ENCODE measurements at places on chromosomes 2 and 18.

- DNase-seq, result no peak
Observed at GRCh38 chr2:50084086-50084843, 930.0 kb upstream of the FSHR start.

DNA sequence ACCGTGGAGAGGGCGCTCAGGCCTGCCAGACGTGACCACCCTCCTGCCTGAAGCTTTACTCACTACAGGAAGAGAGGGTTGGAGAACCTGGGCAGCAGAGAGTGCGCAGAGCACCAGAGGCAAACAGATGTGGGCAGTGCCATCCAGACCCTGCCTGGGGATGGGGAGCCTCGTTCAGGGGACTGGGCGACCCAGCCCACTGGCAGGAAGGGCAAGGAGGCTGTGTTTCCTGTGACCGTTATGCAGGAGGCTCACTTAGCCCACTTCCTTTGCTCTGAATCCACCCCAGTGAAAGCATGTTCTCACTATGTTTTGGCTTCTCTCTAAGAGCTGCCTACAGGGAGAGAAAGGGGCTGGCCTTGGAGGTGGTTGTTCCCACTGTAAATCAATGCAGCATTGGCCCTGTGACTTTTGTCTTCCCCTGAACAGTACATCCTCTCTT, 23.0 kb upstream of the ACKR3 start:
- no peak for DNase-seq

GRCh38 chr18:13625355-13625754, 101.0 kb downstream of the FAM210A start:
- DNase-seq, result no peak

DNA sequence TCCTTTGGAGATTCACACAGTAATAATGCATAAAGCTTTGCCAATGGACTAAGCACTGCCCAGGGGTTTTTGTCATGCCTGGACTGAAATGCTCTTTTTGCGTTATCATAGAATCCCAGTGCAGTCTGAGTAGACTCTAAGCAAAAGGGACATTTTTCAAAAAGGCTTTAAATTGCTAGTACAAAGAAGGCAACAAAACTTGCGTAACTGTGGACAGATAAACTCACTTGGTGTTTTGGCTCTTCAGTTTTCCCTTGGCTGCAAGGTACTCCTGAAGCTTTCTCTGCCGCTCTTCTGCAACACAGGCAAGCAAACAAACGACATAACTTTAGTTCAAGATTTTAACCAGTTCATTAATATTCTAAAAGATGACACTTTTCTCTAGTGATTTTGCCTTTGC, 2.1 kb downstream of the CKAP2L start:
- no peak for DNase-seq

DNA sequence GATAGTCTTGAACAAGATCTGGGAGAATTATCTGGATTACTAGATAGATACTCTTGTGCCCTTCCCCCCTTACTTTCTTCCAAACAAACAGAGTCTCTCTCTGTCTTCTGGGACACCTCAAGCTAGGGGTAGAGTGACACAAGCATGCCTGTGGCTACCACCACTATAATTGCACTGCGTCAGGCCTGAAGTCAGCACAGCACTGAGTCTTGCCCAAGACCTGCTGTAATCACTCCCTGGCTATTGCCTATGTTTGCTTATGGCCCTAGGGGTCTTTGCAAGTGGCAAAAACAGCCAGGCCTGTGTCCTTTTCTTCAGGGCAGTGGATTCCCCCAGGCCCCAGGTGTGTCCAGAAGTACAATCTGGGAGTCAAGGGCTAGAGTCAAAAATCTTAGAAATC, 106.6 kb downstream of the SLC5A7 start:
- no peak for DNase-seq

DNA sequence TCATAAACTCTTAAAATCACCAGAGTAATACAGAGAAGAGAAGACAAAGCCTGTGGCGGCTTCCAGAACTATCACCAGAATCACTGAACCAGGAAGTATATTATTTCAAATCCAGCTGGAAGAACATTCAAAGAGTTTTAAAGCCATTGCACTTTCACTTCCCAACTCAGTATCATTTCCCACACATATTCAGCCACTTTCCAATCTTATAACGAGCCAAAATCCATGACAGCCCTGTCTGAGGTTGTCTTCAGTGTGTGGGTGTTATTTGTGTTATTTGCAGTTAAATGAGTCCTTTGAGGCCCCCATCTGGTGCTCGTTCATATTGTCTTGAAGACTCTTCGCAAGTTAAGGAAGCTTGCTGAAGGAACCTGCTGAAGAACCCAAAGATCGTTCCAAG, 559.9 kb downstream of the TSN start:
- no peak for DNase-seq

DNA sequence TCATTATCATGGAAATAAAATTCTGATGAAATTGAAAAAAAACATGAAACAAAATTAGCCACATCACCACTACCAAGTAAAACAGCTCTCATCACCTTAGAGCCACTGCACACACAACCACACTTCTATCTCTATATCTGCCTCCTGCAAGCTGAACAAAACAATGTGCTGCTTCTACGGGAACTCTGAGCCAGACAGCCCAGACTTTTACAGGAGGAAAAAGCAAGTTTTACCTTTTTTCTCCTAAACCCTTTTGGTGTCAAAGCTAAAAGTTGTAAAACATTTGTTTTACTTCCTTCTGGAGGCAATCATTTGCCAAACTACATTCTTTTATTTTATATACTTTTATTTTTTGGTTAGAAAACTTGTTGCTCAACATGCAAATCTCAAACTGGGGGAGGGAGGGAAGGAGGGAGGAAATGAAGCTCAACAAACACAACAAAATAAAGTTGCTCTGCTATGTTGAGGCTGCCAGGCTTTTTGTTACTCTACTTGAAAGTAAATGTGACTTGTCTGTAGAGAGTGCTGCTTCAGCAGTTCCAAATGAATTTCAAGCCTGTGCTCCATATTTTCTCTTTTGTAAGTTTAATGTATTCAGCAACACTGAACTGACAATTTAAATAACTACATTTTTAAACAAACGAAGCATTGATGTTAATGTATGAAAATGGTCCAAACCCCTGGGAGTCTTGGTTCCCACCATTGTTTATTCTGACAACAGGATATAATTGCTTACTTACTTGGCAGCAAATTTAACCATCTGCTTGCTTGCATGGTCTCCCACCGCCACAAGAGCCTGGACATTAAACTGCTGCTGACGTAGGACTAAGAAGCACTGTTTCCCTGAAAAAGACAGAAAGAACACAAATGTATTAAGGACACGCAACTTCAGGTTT, 24.5 kb downstream of the DARS1 start:
- no peak for DNase-seq

- DNase-seq, result no peak
Observed at GRCh38 chr18:424071-424661, 76.3 kb downstream of the COLEC12 start.

DNA sequence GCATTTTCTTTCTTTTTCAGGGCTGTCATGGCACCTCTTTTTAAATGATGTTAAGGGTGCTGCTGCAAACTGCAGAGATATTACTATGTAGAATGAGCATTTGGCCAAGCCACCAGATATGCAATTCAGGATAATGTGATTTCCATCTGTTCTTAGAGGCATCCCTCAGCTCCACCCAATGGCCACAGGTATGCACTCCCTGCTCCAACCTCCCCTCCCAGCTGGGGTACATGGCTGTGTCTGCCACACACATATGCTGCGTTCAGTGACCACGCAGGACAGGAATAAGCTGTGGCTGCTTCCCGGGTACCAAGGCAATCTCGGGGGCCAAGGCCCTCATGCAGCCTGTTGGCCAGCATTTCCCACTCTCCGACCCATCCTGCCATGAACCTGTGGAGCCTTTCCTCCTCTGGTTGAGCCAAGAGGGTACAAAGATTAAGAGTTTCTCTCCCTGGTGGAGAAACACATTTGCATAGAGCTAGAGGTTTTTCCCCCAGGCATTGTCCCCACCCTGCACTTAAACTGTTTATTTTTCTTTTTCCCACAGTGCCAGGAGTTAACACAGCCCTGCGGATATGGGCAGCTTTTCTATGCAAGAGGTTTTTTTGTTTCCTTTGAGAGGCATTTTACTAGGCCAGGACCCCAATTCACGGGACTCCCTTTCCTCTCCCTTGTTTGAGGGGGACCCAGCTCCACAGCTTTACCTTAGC, 147.0 kb downstream of the GCA start:
- no peak for DNase-seq

DNA sequence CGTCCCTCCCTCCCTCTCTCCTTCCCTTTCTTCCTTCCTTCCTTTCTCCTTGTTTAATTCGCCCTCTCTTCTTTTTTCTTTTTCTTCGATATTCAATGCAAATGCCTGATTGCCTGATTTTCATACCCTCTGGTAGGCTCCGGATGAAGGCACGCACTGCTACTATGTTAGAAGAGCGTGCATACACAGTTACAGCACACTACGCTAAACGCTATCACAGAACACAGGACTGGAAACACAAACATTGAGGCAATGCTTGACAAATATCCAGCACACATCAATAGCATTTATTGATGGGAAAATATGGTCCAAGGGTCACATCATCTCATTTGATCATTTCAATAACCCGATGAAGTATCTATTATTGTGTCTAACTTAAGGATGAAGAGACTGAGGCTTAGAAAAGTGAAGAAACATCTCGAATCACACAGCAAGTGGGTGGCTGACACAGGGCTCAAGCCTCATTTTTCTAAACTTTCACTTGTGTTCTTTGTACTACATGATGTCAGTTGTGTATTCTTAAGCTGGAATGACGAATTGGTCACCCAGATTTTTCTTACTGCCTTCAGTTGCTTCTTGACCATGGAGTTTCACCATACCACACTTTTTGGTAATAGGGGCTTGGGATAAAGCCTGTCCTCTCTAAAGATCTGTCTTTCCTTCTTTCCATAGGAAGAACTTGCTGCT, 101.8 kb downstream of the TRIB2 start:
- no peak for DNase-seq

- no peak for DNase-seq
Observed at GRCh38 chr2:41000906-41001305, 549.0 kb upstream of the SLC8A1 start.

- DNase-seq, result no peak
Observed at GRCh38 chr2:1607971-1608688, 136.2 kb downstream of the PXDN start.

GRCh38 chr2:160492401-160493226, 993 bp downstream of the RBMS1 start:
- peak; percentile 22 for DNase-seq

DNA sequence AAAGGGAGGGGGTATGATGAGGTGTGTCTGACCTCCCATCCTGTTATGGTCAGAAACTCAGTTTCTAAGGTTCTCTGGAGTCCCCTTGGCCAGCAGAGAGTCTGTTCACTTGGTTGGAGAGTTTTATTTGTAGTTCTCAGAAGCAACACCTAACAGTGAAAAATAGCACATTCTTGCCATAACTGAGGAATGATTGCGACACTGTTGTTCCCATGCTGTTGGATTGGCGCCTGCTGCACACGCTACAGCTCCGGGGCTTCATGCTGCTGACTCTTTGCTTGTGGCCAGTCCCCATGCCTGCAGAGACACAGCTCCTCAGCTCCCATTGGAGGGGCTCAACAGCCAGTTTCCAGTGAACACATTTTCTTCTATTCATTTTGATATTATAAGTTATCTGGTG, 42.1 kb downstream of the TPGS2 start:
- DNase-seq, result no peak

- no peak for DNase-seq
Observed at GRCh38 chr2:86045541-86045940, 60.1 kb downstream of the POLR1A start.

DNA sequence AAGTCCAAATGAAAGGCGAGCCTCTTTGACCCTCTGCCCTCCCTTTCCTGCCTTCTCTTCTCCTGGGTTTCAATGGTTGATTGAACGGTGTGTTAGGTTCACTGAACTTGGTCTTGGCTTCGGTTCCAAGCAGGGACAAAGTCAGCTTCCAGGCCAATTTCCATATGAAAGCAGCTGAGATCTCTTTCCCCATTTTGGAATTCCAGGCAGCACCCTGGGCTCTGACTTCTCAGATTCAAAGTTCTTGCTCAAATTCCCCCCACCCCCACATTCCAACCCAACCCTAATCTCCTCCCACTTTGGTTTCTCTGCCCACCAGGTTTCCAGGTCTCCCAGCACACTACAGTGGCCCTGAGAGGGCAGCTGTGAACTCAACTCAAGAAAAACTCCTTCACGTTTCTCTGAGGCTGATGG, 231.0 kb downstream of the INSIG2 start:
- no peak for DNase-seq

DNA sequence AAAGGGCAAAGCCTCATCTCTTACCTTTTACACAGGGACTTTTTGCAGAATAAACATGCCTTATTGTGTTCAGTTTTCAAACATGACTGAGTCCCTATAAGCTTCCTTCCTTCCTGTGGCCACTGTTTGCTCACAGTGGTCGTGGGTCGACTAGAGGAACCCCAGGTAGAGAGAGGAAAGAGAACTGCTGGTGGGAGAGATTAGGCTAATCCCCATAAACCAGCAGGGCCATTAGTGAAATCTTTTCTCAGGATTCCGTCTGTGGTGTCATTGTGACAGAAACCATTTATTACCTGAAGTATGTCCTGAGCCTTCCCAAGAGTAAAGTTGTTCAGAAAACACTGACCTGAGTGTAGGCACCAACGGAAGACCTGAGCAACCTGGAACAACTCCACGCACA, 21.3 kb upstream of the BOD1L2 start:
- DNase-seq, result no peak

DNA sequence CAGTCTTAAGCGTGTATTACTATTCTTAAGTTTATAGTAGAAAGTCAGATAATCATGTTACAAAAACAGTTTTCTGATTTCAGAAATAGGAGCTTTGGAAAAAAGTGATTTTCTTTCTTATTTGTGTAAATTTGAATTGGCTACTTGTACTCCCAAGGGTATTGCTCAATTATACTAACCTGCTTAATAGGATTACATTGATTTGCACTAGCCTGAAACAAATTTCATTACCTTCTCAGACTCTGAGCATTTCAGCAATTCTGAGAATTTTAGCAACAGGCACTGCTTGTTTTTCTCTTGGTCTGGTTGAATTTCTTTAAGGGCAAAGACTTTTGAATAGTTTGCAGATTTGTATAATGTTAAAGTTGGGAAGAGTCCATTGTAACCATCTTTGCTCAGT, 87.2 kb upstream of the NXPH2 start:
- DNase-seq, result no peak

GRCh38 chr2:9110893-9111569, 95.6 kb upstream of the ASAP2 start:
- DNase-seq, result no peak

DNA sequence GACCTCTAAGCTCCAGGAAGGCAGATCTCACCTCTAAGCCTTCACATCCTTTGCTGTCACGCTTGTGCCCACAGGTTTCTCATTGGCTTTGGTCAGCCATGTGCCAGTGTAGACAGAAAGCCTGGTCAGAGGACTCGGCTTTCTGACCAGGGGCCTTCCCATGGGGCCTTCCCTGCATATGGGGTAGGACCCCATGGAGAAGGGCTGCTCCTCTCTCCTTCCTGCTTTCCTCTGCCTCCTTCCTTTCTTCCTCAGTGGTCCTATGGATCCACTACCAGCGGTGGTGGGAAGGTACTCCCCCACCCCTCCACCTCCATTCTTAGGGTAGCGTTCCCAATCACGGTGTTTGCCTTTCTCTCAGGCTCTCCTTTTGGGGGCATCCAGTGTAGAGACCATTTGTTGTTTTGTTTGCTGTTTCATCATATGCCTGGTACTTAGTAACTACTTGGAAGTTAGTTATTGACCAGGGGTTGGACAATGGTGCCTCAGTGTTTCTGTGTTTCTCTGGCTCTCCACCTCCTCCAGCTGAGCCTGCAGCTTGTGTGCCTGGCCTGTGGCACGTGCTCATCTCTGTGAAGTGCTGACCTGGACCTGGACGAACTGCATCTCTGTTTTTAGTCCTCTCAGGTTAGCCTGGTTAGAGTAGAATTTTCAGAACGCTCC, 71.6 kb downstream of the ZNF407 start:
- no peak for DNase-seq

All from activated T-helper 1 cell treated with anti-CD3 and anti-CD28 coated beads, Interleukin-2, amount 50 U/mL, for 16 hours (primary cell).